ENCODE measurements at places on chromosomes 6 and 20.

DNA sequence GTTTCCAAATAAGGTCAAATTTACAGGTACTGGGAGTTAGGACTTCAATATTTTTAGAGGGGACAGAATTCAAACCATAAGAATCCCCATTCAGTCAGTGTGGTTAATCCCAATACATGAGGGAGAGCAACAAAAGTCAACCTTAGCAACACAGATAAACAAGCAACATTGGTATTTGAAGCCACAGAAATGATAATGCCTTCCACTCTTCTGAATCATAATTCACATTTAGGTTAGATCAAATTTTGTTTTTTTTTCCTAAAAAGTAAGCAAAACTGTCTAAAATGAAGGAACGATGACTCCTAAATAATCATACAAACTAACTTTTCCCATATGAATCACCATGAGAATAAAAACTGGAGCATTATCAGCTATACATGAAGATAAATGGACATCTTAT lies 246.0 kb upstream of the TENT5A start:
- no peak for DNase-seq

DNA sequence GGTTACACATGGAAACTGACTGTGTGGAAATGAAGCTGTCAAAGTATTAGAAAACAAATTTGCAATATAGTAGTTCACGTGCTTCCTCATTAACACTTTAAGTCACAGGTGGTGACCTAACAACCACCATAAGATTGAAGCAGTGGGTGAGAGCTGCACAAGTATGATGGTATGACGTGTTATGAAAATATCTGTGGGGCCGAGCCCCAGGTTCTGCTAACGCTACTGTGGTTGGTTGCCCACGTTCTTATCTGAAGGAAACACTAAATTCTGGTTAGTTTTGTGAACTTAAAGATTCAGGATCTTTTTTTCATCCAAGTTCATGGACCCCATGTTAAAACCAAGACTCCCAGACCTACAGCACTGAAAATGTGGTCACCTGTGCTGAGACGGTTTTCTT lies 243.0 kb upstream of the RIN2 start:
- DNase-seq, result no peak

DNA sequence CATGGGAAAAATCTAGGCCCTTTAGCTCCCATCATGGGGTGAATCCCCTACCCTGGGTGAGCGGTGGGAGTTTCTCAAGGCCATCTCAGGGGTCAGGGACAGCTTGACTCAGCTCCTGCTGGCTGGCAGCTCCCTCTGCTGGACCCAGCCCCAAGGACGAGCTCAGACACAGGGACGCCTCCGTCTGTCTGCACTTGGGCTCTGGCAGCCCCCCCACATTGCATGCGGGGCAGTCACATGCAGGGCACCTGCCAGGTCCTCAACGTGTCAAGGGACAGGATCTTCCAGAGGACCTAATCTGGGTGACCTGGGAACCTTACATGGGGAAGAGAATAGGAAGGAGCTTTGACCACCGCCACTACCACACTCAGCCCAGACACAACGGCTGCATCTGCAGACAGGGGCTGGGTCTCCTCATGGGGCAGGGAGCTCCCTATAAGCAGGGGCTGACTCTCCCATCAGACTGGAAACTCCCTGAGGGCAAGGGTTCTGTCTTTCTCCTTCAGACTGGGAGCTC lies 173.4 kb downstream of the MRPL14 start:
- DNase-seq, result no peak

- DNase-seq, result no peak
Observed at GRCh38 chr6:74075323-74075722, 379.3 kb downstream of the CD109 start.

DNA sequence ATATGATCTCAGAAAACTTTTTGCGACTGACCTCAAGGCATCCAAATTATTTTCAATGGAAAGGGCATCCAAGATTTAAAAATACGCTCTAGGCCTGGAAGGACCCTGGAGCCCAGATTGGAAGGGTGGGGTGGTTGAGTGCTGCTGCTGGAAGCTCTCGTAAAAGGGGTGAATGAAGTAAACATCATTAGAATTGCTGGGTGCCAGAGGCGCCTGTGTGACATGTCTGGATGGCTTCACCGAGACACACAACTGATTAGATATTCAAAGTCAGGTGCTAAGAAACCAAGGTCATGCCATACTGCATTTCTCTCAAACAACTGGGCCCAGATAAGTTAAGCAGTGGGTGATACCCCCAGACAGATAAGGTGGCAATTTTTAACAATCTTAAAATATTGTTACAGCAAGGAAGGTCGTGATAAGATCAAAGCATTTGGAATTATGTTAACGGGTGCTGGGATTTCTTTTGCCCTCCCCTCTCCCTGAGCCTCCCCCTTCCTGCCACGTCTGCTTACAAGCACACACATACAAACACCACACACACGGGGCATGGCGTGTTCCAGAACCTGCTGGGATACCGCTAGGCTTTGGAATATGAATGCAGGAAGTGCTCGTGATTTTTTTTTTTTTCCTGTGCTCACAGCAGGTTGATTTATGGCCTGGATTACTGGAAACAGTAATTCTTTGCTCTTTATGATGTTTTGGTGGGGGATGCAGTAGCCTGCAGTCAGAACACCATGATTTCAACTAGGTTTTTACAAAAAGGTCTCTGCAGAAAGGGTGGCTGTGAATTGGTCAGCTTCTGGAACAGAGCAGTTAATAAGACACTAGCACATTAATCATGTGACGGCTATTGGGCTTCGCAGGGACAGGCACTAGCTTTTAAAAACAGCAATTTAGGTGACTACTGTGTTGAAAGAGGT lies 551.2 kb downstream of the QKI start:
- no peak for DNase-seq

DNA sequence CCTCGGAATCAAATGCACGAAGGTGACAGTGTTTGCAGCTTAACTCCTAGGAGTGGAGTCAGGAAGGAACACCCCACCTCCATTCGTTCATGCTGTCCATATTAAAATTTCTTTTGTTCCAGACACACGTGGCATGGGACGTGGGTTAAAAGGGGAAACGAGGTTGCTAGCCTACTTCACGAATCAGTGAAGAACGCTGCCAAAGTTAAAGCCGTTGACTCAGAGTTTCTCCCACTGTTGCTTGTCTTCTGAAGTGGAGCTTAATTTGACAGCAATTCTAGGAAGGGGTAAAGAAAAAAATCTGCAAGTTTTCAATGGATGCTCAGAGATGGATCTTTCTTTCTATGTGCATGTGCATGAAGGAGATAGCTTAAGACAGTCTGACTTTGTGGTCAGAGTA lies 499.1 kb downstream of the CD83 start:
- no peak for DNase-seq

DNA sequence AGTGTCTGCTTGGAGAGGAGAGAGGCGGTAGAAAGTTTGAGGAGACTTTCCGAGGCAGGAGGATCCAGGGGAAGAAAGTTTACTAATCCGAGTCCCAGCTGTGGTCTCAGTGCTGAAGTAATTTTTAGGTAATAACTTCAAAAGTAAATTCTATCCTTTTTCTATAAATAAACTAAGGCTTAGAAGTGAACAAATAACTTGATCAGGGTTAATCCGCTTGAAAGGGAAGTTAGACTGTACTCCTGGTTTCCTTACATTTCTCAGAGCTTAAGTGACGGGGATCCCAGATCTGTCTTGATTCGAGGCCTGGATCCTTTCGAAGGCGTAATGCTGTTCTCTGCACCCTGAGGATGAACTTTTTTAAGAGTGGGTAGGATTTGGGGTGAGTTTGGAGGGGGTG lies 2.6 kb downstream of the STK35 start:
- no peak for DNase-seq

GRCh38 chr20:6200092-6200491 lies 77.3 kb upstream of the FERMT1 start:
- no peak for DNase-seq

- DNase-seq, result no peak
Observed at GRCh38 chr6:2117447-2117846, 128.0 kb downstream of the GMDS start.

GRCh38 chr6:138727182-138727581 lies 46.4 kb upstream of the CCDC28A start:
- no peak for DNase-seq

DNA sequence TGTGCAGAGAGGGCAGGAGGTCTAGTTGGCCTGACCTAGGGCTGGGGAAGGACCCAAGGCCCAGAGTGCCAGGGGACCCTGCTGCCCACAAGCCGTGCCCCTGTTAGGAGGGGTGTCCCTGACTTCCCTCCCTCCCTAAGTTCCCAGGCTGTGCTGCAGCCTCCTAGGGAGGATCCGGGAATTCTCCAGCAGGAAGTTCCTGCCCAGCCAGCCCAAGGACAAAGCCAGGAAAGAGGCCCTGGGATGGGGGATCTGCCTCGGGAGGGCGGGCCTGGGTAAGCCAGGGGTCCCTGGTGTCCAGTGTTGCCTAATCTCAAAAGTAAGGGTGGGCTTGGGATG lies 9.3 kb upstream of the BAK1 start:
- no peak for DNase-seq

GRCh38 chr20:8265588-8265987 lies 133.5 kb downstream of the PLCB1 start:
- DNase-seq, result no peak

DNA sequence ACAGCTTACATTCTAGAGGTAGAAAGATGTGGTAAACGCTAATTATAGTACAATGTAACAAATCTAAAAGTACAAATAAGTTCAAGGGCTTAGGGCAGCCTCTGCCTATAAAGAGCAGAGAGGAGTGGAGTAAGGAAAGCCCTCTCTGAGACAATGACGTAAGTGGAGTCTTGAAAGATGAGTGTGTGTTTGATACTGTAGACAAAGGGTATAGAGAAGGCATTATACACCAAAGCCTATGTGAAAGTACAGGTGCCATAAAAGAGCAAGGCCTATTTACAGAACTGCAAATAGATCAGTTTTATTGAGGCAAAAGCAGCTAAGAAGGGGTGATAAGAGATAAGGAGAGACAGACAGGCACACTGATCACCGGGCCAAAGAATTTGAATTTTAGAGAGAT lies 10.9 kb downstream of the GOPC start:
- DNase-seq, result no peak

DNA sequence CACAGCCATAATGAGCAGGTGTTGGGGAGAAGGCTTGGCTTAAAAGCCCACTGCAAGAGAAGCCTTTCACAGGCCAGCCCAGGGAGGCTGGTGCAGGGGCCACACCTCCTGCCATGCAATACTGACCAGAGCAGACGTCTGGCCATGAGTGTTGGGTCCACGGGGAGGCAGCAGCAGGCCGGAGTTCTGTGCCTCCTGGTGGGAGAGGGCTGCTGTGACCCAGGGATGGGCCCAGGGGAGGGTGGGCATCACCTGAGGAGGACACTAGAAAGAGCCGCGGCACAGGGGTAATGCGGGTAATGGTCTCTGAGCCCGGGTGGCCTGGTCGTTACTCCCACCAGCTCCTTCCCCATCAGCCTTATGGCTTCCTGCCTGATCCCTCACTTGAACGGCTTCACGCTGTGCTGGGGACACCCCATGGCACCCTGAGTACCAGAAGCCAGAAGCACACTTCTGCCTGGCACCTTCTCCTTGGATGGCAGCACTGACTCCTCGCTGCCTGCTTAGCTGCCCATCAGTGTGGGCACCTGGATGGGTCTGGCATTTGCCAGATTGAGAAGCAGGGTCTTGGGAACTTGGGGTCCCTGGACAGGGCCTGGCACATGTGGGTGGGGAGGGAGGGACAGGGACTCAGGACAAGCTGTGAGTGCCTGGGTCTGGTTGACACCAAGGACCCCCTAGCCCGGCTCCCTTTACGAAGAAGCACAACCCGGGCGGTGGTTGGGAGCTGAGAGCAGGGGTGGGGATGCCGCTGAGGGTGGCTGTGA lies 108.8 kb downstream of the ASXL1 start:
- DNase-seq, result no peak

- no peak for DNase-seq
Observed at GRCh38 chr6:68333442-68333841, 301.6 kb upstream of the ADGRB3 start.

DNA sequence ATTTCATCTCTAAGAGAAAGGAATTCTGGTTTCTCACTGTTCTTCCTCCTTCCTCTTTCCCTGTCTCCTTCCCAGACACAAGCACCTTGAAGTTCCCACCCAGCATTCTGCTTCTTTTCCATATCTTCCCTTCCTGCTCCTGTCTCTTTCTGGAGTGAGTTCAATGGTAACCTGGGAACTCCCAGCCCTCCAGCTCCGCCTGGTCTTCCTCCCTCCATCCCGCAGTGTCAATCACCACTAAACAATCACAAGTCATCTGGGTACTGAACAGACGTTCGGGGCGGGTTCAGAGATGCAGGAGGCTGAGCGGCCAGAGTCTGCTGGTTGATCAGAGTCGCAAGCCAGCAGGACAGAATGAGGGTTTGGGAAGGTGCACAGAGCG lies 7.7 kb downstream of the TTBK1 start:
- no peak for DNase-seq

DNA sequence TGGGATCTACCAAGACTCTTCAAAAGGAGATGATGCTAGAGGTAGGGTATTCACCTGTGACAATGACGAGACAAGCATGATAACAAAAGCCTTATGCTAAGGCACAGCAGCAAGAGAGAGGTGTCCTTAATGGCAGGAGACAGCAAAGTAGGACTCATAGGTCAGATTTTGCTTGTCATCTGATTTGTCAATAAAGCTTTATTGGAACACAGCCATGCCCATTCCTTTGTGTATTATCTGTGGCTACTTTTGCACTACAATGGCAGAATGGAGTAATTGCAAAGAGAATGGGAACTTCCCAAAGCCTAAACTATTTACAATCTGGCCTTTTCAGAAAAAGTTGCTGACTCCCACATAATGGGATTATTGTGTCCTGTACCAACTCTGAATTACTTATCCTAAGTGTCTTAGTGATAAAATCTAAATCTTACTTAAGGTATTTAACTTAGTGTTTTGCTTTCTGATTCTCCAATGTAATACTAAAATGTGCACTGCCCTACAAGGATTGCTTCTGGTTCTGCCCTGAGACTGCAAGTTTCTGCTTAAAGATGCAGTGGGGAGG lies 221.6 kb downstream of the CDC5L start:
- no peak for DNase-seq

DNA sequence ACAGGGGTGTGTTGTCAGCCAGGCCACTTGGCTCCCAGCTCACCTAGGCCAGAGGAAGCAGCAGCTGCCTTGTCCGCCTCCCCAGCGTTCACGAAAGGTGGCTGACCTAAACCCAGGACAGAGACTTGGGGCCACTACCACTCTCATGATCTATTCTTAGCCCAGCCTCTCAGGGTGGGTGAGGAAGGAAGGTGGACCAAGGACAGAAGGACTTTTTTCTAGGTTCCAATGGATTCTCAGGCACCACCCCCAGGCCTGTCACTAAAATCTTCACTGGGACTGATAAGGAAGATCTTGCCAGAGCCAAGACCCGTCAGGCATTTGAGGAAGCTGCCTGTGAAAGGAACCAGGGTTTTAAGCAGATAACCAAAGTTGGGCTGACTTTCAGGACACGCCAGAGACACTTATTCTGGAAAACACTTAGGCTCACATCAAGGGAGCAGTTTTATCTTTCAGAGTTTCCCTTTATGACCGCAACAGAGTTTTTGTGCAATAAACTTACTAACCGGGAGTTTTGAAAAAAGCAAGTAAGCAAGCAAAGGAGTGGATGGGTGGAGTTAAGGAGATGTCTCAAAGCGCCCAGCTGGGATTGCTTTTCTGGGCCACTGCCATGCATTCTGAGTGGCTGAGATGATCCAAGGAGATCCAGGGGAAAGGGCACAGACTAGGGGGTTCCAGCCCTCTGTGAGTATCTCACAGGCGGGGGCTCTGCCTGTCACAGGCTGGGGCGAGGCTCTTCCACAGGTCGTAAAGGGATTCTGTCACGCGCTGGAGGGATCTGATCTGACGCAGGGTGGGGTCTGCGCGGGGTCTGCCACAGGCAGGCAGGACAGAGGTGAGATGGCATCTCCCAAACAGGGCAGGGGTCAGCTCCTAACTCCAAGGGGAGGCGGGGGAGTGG lies 989 bp downstream of the FITM2 start:
- no peak for DNase-seq

- no peak for DNase-seq
Observed at GRCh38 chr20:38812182-38812581, 6.7 kb downstream of the PPP1R16B start.
